ENCODE measurements at places on chromosomes 4 and X. TPM values are rescaled to one million over a fixed set of nuclear protein-coding genes. Genes with fewer than 3 reads are reported as not detected.

- no peak for DNase-seq
Observed at GRCh38 chrX:109362101-109362500, 119.8 kb downstream of the GUCY2F start.

The POLN gene
- 0.24 TPM for total RNA-seq

GRCh38 chr4:128480945-128481344 is 193.3 kb upstream of the PGRMC2 start:
- no peak for DNase-seq

The MAML3 gene
- 0.07 TPM for total RNA-seq

GRCh38 chr4:186724058-186724863 is 605 bp upstream of the FAT1 start:
- no peak for DNase-seq

The NSG1 gene
- 7.0 TPM for total RNA-seq

DNA sequence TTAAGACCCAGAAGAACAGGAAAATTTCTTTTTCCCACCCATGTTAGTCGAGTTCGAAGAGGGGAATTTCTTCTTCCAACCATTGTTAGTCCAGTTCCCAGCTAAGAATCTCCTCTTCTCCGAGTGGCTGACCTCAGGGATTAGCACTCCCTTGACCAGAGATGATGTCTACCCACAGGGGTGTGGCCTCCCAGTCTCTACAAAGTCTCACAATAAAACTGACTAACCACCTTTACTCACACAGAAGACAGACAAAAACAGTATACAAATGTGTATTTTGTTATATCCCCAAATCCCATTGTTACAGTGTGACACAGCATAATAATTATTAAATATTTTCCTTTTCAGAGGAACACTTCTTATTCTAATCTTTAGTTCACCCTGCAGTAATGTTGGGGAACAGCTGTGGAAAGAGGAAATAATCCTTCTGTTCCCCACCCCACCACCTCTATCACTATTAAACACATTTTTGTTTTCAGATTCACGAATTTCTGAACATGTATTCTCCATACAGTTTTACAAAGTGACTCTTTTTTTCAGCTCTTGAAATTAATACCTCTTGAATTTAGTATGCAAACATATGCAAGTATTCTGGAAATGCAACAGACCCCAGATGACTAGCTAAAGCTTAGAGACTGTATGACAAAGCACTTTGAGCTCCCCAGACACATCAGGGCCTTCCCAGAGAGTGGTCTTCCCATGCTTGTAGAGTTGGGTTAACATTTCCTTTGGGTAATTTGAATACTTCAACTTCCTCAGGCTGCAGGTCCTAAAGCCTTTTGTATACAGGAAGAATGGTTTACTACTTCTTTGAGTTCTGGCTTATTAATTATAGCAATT is 62.5 kb upstream of the NFKB1 start:
- DNase-seq: peak; percentile 60

- no peak for DNase-seq
Observed at GRCh38 chrX:56786889-56787733, 58.1 kb downstream of the NBDY start.

DNA sequence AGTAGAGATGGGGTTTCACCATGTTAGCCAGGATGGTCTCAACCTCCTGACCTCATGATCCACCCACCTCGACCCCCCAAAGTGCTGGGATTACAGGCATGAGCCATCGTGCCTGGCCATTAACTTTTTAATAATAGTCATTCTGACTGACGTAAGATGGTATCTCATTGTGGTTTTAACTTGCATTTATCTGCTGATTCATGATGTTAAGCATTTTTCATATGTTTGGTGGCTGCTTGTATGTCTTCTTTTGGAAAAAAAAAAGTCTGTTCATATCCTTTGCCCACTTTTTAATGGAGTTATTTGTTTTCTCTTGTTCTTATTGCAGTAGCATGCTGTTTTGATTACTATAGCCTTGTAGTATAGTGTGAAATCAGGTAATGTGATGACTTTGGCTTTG is 45.8 kb downstream of the ANXA10 start:
- peak; percentile 66 for DNase-seq

GRCh38 chr4:157713342-157713741 is 459.5 kb downstream of the GASK1B start:
- DNase-seq: peak; percentile 3

DNA sequence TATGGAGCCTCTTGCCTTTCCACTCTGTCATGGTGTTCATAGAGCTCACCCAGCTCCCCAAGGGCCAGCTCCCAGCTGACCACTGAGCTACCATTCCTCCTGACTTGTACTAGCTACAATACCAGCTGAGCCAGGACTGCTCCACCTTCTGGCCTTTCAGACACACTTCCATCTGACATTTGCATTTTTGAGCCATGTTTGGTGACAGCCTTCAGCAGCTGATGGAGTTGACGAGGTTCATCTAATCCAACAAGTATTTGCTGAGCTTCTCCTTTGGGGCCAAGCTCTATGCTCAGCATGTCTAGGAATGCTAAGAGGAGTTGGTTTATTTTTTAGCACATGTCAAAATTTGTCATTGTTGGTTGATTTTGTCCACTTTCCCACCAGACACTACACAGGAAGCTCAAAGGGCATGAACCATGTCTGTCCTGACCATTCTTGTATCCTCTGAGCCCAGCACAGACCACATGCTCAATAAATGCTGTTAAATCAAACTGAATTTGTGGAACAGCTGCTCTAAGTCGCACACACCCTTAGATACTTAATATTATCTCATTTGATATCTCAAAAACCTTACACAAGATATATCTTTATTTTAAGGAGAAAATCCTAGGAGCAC is 142.6 kb upstream of the PPARGC1A start:
- peak; percentile 13 for DNase-seq

GRCh38 chr4:120025516-120025915 is 41.1 kb downstream of the MAD2L1 start:
- DNase-seq: no peak

GRCh38 chrX:68651110-68651509 is 3.6 kb downstream of the STARD8 start:
- no peak for DNase-seq

- no peak for DNase-seq
Observed at GRCh38 chr4:79250887-79251286, 75.0 kb downstream of the NAA11 start.

DNA sequence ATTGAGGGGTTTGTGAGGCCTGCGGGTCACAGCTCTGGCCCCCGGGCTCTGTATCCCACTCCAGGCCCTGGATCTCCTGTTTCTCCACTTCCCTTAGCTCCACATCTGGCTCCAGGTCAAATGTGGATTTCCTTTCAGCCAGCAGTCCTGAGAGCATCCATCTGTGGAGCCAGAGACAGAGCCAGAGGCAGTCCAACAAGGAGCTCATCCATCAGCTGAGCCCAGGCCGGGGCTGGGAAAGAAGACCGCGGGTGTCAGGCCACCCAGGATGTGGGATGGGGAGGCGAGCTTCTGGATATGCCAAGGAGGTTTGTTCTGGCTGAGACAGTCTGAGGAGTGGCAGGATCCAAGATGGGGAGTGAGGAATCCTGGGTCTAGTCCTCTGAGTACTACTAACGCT is 91.7 kb downstream of the EFNB1 start:
- DNase-seq: no peak

DNA sequence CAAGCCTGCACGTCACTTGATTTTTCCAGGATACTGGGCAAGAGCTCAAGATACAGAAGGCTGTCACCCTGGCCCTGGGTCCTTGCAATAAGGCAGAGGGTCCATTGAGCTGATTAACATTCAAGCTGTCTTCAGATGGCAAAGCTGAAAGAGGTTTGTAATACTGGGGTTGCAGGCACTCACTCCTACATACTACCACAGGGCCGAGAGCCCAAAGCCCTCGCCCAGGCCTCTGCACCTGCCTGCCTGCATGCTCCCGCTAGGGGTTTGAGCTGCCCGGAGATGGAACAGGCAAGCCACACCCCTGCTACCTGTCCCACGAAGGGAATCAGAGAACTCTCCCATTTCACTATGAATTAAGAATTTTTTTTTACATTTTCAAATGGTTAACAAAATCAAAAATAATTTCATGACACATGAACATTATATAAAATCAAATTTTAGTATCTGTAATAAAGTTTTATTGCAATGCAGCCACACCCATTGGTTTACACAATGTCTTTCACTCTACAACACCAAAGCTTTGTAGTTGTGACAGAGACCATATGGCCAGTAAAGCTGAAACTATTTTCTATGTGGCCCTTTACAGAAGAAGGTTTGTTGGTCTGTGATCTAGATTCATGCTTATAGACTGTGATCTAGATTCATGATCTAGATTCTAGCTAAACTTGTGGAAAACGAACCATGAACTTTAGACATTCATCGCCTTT is 530.4 kb upstream of the IGFBP7 start:
- no peak for DNase-seq

- DNase-seq: no peak
Observed at GRCh38 chr4:47483745-47484144, 1.3 kb upstream of the ATP10D start.

The DDX60 gene
- 6.8 TPM for total RNA-seq

DNA sequence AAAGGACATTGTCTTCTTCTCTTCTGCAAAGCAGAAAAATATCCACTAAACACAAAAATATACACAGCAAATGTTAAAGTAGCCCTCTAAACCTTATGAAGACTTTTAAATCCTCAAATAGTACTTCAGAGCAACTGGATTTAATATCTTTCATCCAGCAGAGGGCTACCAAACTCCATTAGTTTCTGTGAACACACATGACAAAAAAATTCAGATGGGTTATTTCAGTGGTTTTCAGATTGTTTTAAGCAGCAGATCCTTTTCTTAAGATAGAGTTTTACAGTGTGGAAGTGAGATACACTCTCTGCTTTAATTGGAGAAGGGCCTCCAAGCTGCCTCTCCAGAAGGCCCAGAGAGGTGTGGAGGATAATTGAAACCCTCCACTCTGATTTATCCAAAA is 56.7 kb downstream of the ANK2 start:
- DNase-seq: peak; percentile 37

DNA sequence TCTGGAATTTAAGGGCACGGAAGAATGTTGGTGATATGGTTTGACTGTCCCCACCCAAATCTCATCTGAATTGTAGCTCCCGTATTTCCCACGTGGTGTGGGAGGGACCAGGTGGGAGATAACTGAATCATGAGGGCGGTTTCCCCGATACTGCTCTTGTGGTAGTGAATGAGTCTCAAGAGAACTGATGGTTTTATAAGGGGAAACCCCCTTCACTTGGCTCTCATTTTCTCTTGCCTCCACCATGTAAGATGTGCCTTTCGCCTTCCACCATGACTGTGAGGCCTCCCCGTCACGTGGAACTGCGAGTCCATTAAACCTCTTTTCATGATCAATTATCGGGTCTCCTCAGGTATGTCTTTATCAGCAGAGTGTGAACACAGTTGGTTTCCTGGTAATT is 25.6 kb upstream of the DHRSX start:
- no peak for DNase-seq

GRCh38 chr4:13535118-13535517 is 9.2 kb downstream of the NKX3-2 start:
- no peak for DNase-seq

- DNase-seq: peak; percentile 48
Observed at GRCh38 chr4:30208731-30209435, 511.3 kb upstream of the PCDH7 start.

DNA sequence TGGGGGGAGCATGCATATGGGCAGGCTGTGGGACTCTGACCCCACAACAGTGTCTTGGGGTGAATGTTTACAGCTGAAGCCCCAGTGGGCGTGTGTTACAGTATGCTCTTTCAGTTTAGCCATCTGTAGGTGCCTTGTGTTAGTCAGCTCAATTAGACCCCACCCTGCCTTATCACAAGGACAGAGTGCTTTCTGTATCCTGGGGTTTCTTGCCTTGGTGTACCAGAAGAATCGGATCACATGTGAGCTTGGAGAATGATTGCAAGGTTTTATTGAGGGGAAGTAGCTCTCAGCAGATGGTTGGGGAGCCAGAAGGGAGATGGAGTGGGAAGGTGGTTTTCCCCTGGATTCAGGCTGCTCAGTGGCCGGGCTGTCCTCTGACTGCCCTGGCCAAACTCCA is 27.3 kb downstream of the SH3BGRL start:
- no peak for DNase-seq

The PDCL2 gene
- not detected for total RNA-seq

DNA sequence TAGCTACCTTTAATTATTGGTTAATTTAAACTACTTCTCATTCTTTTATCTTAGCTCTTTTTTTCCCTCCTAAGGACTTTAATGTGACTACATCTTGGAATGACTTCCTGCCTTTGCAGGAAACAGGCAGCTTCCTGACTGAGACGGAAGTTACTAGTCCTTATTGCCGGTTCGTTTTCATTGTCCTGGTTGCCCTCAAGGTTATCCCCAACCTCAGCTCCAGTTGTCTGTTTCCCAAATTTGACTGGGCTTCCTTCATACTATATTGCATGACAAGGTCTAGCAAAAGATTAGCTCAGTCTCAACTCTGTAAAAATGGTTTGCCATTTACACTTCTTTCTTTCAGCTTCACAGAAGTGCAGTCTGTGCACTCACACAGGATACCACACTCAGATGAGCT is 109.9 kb upstream of the DDX53 start:
- no peak for DNase-seq

DNA sequence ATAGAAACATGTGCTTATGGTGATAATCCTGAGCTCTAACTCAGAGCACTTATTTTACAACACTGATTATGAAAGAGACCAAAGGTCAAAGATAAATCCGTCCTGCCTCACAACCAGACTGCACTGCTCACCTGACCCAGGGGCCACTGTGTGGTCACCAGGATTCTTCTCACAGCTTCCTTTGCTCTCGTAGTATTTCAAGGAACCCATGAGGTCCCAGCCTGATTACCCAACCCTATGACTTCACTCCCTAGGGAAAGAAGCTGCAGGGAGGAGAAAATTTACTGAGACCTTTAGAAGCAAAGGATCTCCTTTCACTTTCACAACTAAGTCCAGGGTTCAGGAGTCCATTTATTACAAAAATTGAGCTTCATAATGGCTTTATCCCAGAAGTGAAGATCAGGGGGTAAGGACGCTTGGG is 9.6 kb downstream of the SLC25A5 start:
- peak; percentile 34 for DNase-seq

- DNase-seq: no peak
Observed at GRCh38 chr4:63618883-63619718, 790.1 kb downstream of the TECRL start.

The AFAP1 gene
- total RNA-seq: 29.9 TPM

The HPGD gene
- 1.3 TPM for total RNA-seq

The CCNG2 gene
- total RNA-seq: 5.2 TPM

DNA sequence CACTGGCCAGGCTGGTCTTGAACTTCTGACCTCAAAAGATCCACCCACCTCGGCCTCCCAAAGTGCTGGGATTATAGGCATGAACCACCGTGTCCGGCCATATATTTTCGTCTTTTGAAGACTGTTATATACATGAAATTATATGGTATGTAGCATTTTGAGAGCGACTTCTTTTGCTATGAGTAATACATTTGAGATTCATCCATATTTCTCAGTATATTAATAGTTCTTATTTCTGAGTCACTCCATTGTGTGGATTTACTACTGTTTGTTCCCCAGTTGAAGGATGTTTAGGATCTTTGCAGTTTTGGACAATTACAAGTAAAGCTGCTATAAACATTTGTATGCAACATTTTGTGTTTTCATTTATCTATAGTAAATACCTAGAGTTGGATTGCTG is 34.9 kb downstream of the GNL3L start:
- DNase-seq: no peak

All from A172 (cell line).